ENCODE measurements at places on chromosomes 2 and 18. TPM values are rescaled to one million over a fixed set of nuclear protein-coding genes. Genes with fewer than 3 reads are reported as not detected.

The RAMP1 gene
- 13.8 TPM for total RNA-seq

The RAD51AP2 gene
- not detected for total RNA-seq

The ACADL gene
- total RNA-seq = not detected

The KCMF1 gene
- total RNA-seq = 45.8 TPM

The POU3F3 gene
- not detected for total RNA-seq

The ALPG gene
- not detected for total RNA-seq

The CFAP65 gene
- not detected for total RNA-seq

The IL1B gene
- 0.72 TPM for total RNA-seq

The TRIP12 gene
- total RNA-seq = 143 TPM

The DSG4 gene
- not detected for total RNA-seq

The IGFBP5 gene
- total RNA-seq = 15.9 TPM

The GRB14 gene
- total RNA-seq = 1.1 TPM

The NFU1 gene
- total RNA-seq = 30.3 TPM

The MLPH gene
- total RNA-seq = 9.9 TPM

The TNP1 gene
- not detected for total RNA-seq

The TMEM247 gene
- total RNA-seq = not detected

The KCNK3 gene
- total RNA-seq = under 0.01 TPM

The PDK1 gene
- 34.7 TPM for total RNA-seq

The NEU4 gene
- total RNA-seq = not detected

The METTL4 gene
- 4.7 TPM for total RNA-seq

The HOXD8 gene
- not detected for total RNA-seq

The HOXD13 gene
- not detected for total RNA-seq

The LIPG gene
- total RNA-seq = 32.9 TPM

The ITGA4 gene
- total RNA-seq = 5.8 TPM

The SCN9A gene
- 1.3 TPM for total RNA-seq

The EHD3 gene
- total RNA-seq = 15.9 TPM

The LIMS2 gene
- total RNA-seq = 10.8 TPM

The ZSWIM2 gene
- not detected for total RNA-seq

The MORN2 gene
- 27.5 TPM for total RNA-seq

The CAB39 gene
- 51.4 TPM for total RNA-seq

The HNMT gene
- total RNA-seq = 19.8 TPM

The SLC23A3 gene
- 0.16 TPM for total RNA-seq

The DSC1 gene
- total RNA-seq = not detected

All from cardiac atrium fibroblast (primary cell).